SJCRH30 (cell line): ENCODE measurements at places on chromosomes 2 and 18. TPM values are rescaled to one million over a fixed set of nuclear protein-coding genes. Genes with fewer than 3 reads are reported as not detected.

The LHCGR gene
- total RNA-seq, result not detected in 2 replicates

The CNTNAP5 gene
- not detected in 2 replicates for total RNA-seq

The ELOA2 gene
- 0.06 TPM in 1 of 2 replicates, not detected in the other for total RNA-seq

The OSBPL1A gene
- 14.8 and 16.4 TPM in 2 replicates for total RNA-seq

The KATNAL2 gene
- total RNA-seq, result 4.2 and 5.1 TPM in 2 replicates

The CREG2 gene
- total RNA-seq, result 0.04 TPM in 1 of 2 replicates, not detected in the other

The IL36RN gene
- not detected in 2 replicates for total RNA-seq
